ENCODE measurements at places on chromosomes 4 and X.

- DNase-seq, result no peak
Observed at GRCh38 chrX:97828471-97828870, 944.8 kb downstream of the RPA4 start.

DNA sequence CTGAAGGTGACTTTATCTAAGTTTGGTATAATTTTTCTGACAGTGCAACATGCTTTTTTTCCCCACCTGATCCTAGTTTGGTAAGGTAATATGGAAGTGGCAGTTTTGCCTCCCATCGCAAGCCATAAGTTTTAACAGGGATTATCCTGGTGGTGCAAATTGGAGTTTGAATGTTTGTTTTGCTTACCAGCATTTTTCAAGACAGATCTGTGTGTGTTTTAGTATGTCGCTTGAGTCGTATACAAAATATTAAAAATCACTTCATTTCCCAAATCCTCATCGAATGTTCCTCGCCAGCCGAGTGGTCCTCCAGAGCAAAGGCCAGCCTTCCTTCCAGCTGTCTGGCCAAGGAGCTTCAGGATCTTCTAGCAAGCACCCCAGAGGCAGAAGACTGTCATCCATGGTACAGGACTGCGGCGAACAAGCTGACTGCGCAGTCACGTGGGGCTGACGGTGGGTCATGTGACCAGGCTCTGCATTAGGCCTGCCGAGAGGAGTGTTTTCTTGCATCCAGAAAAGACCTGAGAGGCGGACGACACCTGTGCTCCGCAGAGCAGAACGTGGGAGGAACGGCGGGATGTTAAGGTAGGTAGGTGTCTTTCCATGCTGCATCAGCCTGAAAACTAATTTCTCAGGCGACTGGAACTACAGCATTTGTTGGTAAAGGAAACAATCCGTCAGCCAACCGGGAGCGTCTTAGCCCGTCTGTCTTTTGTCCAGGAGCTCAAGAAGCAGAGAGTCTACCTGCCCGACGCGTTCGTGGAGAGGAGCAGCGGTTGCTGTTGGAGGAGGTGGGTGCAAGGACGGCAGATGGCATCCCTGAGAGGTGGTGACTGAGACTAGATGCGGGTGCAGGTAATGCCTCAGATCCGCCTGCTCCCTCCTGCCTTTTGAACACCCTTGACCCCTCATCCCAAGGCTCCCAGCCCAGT, at the start of gene GPRASP3:
GPRASP3 (plus strand) TSS at position 507 of the 932 bp plus-strand sequence. CDS start 28,253 bp downstream, outside the sequence.
- DNase-seq, result no peak

- no peak for DNase-seq
Observed at GRCh38 chr4:11730545-11730944, 301.9 kb upstream of the HS3ST1 start.

GRCh38 chr4:23269566-23269965, 576.8 kb downstream of the GBA3 start:
- DNase-seq, result no peak

DNA sequence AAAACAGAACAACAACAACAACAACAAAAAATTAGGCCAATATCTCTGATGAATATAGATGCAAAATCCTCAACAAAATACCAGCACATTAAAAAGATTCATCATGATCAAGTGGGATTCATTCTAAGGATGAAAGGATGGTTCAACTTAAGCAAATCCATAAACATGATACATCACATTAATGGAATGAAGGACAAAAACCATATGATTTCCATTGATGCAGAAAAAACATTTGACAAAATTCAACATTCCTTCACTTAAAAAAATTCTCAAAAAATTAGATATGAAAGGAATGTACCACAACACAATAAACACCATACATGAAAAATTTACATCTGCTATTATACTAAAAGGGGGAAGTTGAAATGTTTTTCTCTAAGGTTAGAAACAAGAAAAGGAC, 103.3 kb downstream of the IL15 start:
- DNase-seq, result no peak

- no peak for DNase-seq
Observed at GRCh38 chr4:76253511-76253910, 2.0 kb downstream of the FAM47E start.

DNA sequence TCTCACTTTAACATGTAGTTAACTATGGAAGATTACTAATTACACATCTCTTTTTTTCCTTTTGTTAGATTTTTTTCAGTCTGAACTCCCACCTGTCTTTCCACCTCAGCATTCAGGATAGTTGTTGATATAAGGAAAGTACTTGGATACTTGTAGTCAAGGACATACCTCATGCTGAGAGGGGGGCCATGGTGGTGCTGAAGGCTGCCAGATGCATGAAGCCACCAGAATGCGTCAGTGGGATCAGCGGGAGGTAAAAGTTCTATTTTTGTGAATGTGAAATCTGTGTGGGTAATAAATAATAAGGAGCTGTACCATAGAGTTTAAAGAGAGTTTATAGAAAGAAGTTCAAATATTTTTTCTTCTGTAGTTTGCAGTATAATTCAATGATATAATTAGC, 13.1 kb upstream of the NDST4 start:
- DNase-seq, result no peak

GRCh38 chr4:43835869-43836268, 612.7 kb downstream of the KCTD8 start:
- no peak for DNase-seq

- no peak for DNase-seq
Observed at GRCh38 chr4:33052241-33052640, 2332.1 kb downstream of the PCDH7 start.

DNA sequence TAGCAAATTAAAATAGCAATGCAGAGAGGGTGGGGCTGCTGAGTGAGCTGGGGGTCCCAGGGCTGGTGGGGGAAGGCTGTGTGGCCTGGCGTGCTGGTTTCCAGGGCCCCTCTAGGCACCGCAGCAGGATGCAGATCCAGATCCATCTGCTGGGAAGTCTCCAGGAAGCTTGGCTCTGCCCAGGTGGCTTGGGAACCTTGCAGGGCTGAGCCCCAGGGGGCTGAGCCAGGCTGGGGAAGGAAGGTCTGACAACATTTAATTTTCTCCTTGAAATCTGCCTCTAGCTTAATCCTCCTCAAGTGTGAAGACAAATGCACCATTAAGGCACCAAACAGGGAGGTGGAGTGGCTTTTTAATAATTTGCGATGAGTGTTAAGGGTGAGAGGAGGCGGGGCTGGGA, 31.7 kb downstream of the SORCS2 start:
- DNase-seq, result no peak

- DNase-seq, result peak; percentile 58
Observed at GRCh38 chr4:140609548-140610425, 41.0 kb upstream of the UCP1 start.

GRCh38 chrX:40808203-40808602, 72.9 kb upstream of the MED14 start:
- DNase-seq, result no peak

DNA sequence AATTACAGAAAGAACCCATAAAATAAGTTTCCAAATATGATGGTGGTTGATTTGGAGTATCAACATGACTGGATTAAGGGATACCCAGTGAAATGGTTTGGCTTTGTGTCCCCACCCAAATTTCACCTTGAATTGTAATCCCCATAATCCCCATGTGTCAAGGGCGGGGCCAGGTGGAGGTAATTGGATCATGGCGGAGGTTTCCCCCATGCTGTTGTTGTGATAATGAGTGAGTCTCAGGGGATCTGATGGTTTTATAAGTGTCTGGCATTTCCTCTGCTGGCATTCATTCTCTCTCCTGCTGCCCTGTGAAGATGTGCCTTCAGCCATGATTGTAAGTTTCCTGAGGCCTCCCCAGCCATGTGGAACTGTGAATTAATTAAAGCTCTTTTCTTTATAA, 39.1 kb downstream of the WDFY3 start:
- no peak for DNase-seq

DNA sequence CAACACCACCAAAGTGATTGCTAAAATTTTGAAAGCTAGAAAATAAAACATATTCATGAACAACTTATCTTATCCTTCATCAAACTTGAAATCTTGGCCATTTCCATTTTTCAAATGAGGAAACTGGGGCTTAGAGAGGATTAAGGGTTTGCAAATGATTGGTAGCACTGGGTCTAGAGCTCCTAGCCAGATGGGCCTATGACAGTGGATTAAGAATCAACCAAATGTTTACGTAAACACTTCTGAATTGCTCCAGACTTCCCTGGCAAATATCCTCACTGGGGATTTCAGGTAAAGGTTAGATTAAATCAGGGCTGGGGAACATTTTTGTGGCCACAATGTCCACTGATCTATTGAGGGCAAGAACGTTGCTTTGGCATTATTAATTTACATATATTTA, 241.2 kb downstream of the ANK2 start:
- DNase-seq, result no peak

DNA sequence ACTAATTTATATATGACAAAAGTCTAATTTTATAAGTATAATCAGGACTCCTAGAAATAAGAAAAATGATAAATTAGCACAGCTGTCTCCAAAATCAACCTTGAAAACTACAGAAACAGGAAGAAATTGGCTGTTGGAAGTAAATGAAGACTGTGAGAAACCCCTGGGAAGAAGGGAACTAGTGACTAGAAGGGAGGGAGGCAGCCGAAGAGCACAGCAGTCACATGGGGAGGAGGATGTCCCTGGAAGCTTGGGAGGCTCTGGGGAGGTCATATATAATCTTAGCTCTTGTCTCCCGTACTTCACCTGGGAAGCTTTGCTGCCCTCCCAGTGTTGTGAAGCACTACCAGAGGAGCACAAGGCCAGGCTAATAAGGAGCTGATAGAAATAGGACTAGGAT, 8.9 kb upstream of the TMA16 start:
- no peak for DNase-seq

DNA sequence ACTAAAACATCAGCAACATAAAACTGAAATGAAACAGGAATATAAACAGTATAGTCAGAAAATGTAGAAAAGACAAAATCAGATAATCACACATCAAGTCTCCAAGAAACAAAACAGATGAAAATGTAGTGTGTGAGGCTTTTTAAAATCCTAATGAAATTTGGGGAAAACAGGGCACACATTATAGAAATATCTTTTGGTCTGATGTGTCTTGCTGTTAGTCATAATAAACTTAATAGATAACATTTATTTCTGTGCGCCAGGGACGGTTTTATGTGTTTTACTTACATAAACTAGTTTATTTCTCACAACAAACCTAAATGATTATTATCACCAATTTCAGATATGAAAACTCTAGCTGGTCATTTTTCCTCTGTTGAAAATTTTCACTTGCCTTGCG, 293.9 kb upstream of the GATB start:
- DNase-seq, result no peak

DNA sequence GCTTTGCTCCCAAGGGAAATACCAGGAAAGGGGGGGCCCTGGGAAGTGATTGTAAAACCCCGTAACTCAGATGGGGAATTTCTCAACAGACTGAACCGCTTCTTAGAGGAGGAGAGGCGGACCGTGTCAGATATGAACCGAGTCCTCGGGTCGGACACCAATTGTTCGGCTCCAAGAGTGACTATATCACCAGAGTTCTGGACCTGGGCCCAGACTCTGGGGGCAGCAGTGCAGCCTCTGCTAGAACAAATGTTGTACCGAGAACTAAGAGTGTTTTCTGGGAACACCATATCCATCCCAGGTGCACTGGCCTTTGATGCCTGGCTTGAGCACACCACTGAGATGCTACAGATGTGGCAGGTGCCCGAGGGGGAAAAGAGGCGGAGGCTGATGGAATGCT, 1.0 kb downstream of the PNMA3 start:
- DNase-seq, result no peak

DNA sequence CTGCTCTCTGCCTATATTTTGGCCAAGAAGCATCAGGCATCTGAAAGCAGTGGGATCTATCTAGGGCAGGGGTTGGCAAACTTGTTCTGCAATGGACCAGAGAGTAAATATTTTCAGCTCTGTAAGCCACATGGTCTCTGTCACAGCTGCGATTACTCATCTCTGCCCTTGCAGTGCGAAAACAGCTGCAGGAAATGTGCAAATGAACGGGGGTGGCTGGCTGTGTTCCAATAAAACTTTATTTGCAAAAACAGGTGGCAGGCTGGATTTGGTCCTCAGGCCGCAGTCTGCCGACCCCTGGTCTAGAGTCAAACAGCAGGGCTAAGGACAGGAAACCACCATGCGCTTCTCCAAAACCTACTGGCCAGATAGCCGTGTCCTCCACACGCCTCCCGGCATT, 48.6 kb downstream of the ACOX3 start:
- DNase-seq, result peak; percentile 54

- DNase-seq, result no peak
Observed at GRCh38 chrX:77961063-77961462, 8.4 kb downstream of the PGAM4 start.

DNA sequence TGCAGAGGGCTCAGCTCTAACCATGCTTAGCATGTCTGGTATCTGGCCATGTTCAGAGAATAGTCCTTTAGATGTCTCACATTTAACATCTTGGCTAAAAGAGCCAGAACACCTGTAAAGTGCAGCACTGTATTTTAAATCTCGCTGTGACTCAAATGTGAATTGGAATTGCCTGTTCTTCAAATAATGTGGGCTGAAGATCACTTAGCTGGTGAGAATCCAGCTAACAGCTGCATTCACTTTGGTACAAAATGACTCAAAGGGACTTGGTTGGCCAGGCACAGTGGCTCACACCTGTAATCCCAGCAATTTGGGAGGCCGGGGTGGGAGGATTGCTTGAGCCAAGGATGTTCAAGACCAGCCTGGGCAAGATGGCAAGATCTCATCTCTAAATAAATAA, 63.5 kb upstream of the PLAC8 start:
- DNase-seq, result no peak

DNA sequence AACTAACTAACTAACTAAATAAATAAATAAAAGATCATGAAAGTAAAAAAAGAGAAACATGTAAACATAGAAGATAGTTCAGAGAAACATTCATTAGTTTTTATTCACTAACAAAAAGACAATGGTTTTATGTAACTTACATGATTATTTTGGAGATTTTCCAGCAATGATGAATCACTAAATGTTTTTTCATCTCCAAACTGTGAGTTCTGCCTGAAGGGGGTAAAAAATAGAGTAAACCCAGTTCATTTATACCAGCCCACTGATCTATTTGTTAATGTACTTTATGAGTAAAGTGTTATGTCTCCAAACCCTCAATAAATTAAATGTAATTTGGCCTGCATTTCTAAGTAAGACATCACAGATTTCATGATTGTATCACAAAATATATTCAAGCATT, 101.1 kb downstream of the ATP8A1 start:
- no peak for DNase-seq

GRCh38 chrX:100680756-100681155, 36.8 kb downstream of the SRPX2 start:
- no peak for DNase-seq

DNA sequence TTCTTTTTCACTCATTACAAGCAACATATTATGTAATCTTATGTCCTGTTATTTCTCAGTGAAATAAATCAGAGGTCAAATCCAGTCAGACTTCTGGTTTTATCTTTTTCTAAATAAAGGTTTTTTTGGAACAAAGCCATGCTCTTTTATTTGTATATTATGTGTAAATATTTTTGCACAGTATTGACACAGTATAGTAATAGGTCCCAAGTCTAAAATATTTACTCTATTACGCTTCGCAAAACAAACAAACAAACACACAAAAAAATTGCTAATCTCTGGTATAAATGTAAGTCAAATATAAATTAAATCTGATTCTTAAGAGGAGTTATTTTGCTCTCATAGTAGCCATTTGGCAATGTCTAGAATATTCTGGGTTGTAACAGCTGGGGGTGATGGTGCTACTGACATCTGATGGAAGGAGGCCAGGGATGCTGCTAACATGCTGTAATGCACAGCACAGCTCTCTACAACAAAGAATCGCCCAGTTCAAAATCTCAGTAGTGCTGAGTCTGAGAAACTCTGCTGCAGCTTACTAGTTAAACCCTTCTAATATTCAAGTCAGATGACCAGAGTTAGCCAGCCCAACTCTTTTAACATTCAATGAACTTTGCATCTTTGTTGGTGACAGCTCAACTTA, 602.1 kb downstream of the RAB28 start:
- DNase-seq, result no peak

GRCh38 chr4:83252782-83253405, 31.7 kb downstream of the COQ2 start:
- DNase-seq, result peak; percentile 41
